ENCODE measurements at places on chromosomes 4 and X. TPM values are rescaled to one million over a fixed set of nuclear protein-coding genes. Genes with fewer than 3 reads are reported as not detected.

- H3K4me1 ChIP-seq, result no peaks in the 10 kb centered on the region
- no peak overlapping the region for H3K4me3 ChIP-seq
- peak; percentile 45 for DNase-seq
Observed at GRCh38 chr4:55312489-55313101, 33.4 kb upstream of the SRD5A3 start.

- no peaks in the 10 kb centered on the region for H3K36me3 ChIP-seq
- no peak overlapping the region for H3K4me3 ChIP-seq
- DNase-seq, result no peak
- no peak overlapping the region for H3K27ac ChIP-seq
Observed at GRCh38 chr4:70280567-70280966, 38.2 kb downstream of the CSN3 start.

- no peaks in the 10 kb centered on the region for H3K27me3 ChIP-seq
- H3K27ac ChIP-seq, result no peak overlapping the region
- no peaks in the 10 kb centered on the region for H3K36me3 ChIP-seq
- no peak overlapping the region for H3K4me3 ChIP-seq
Observed at GRCh38 chr4:109355835-109356234, 53.4 kb upstream of the COL25A1 start.

The GC gene
- not detected for total RNA-seq

The TLR6 gene
- 1.2 TPM for total RNA-seq
